ENCODE measurements at places on chromosomes 7 and 10. TPM values are rescaled to one million over a fixed set of nuclear protein-coding genes. Genes with fewer than 3 reads are reported as not detected.

Gene FAM25A
- 11.4 TPM for total RNA-seq

Gene NPFFR1
- 0.05 TPM for total RNA-seq

DNA sequence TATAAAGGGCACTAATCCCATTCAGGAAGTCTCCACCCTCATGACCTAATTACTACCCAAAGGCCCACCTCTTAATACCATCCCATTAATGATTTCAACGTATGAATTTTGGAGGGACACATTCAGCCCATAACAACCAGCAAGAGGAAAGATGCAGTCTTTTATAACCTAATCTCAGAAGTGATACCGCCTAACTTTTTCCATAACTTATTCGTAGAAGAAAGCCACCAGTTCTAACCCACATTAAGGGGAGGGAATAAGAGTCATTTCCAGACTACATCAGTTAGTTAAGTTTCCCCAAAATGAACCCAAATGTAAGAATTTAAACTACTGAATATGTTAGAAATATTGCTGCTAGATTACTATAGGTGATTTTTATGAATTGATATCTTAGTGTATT lies 32.1 kb upstream of the LHFPL3 start:
- H3K36me3 ChIP-seq, result no peaks in the 10 kb centered on the region
- peaks cover 6% of the 10 kb centered on the region for H3K27me3 ChIP-seq
- DNase-seq, result no peak
- H3K4me1 ChIP-seq, result no peaks in the 10 kb centered on the region

DNA sequence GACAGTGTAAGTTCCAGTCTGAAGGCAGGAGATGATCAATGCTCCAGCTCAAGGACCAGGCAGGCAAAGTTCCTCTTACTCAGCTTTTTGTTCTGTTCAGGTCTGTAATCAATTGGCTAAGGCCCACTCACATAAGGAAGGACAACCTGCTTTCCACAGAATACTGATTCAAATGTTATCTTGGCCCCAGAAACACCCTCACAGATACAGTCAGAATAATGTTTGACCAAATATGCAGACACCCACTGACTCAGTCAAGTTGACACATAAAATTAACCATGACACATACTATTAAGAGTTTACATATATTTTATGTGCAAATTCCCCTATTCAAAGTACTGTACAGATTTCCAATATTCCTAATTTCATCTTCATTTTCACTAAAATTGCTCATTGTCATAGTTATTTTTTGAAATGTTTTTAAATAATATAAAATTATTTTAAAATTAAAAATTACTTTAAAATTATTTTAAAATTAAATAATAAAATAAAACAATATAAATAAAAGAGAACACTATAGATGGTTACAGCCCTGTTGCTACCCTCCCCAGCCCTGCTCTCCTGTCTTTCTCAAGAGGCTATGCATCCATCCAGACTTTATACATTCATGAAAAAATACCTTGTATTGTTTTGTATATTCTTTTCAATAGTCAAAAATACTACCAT lies 59.4 kb downstream of the RAB11FIP2 start:
- no peak overlapping the region for H3K4me3 ChIP-seq
- H3K27ac ChIP-seq, result no peak overlapping the region
- DNase-seq, result no peak
- H3K36me3 ChIP-seq, result no peaks in the 10 kb centered on the region

- DNase-seq, result no peak
- H3K4me3 ChIP-seq, result no peak overlapping the region
- no peaks in the 10 kb centered on the region for H3K4me1 ChIP-seq
- H3K27ac ChIP-seq, result no peak overlapping the region
Observed at GRCh38 chr10:6102128-6102527, 13.3 kb downstream of the RBM17 start.

- H3K27me3 ChIP-seq, result 0 out of 2 replicates have a peak, but pooled peaks cover 9% of the 10 kb centered on the region
- DNase-seq, result no peak
- no peak overlapping the region for H3K4me3 ChIP-seq
- H3K36me3 ChIP-seq, result no peaks in the 10 kb centered on the region
- H3K4me1 ChIP-seq, result no peaks in the 10 kb centered on the region
Observed at GRCh38 chr10:77325233-77325537, 312.4 kb downstream of the KCNMA1 start.

Gene PLXNA4
- total RNA-seq, result 1.0 TPM

DNA sequence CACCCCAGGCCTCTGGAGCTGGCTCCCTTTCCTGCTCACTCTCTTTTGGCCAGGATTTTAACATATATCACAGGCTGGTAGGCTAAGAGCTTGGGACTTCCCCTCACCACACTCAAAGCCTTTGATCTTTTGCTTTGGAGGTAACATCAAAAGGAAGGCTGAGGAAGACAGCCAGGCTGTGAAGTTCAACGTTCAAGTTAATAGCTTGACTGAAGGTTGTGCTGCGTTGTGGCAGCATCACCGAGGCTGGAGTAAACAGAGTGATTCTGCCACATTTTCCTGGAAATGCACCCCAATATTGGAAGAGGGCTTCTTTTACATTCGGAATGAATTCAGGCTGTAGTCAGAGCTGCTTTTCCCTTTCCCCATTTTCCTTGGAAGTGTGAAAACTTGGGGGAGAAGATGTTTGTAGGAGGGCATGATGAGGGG lies 57.3 kb downstream of the TCF7L2 start:
- no peak overlapping the region for H3K27ac ChIP-seq
- no peak for DNase-seq
- H3K4me1 ChIP-seq, result no peaks in the 10 kb centered on the region
- no peaks in the 10 kb centered on the region for H3K27me3 ChIP-seq
- no peaks in the 10 kb centered on the region for H3K36me3 ChIP-seq

Gene CREB3L2
- 41.2 TPM for total RNA-seq

Gene C10orf143
- total RNA-seq, result 2.8 TPM

DNA sequence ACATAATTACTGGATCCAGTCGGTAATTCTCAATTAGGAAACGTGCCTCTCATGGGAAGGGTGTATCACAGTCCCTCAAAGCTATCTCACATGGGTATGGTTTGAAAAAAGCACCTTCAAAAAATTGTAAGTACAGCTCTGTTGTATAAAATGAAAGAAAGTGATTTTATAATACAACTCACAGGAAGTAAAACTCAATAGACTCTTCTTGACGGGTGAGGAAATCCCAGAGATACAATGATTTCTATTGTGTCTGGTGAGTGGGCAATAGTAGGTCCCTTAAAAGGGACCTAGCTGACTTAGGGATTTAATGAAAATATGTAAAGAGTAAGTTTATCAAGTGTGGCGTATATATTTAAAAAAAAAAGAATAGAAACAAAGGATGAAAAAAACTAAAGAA lies 27.0 kb downstream of the TASOR2 start:
- no peaks in the 10 kb centered on the region for H3K27me3 ChIP-seq
- no peaks in the 10 kb centered on the region for H3K36me3 ChIP-seq
- no peak overlapping the region for H3K4me3 ChIP-seq
- no peak overlapping the region for H3K27ac ChIP-seq
- DNase-seq, result no peak
- H3K4me1 ChIP-seq, result no peaks in the 10 kb centered on the region

GRCh38 chr7:27661811-27662489 lies 733 bp downstream of the HIBADH start:
- peak overlapping the region; percentile 64 for H3K27ac ChIP-seq
- H3K27me3 ChIP-seq, result no peaks in the 10 kb centered on the region
- peaks cover 8% of the 10 kb centered on the region for H3K36me3 ChIP-seq
- H3K4me1 ChIP-seq, result peaks cover 22% of the 10 kb centered on the region
- H3K4me3 ChIP-seq, result peak overlapping the region; percentile 79

Gene RPEL1
- not detected for total RNA-seq

Gene AASS
- total RNA-seq, result 6.5 TPM

DNA sequence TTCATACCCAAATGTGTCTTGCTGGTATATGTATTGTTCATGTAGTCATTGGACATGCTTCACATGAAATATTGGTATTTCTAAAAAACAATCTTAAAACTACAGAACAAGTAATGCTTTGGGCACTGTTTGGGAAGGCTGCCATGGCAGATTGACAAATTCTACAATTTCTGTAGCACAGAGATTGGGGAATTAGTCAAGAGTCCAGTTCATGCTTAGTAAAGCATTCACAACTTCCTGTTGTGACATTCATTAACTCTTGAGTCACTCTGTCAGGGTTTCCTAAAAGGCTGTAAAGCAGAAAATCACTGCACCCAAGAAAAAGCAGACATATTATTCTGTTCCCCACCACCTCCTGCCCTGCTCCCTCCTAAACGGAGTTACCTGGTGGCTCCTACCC lies 398.9 kb downstream of the PHTF2 start:
- H3K4me1 ChIP-seq, result no peaks in the 10 kb centered on the region
- H3K27me3 ChIP-seq, result 0 out of 2 replicates have a peak, but pooled peaks cover 3% of the 10 kb centered on the region
- no peak overlapping the region for H3K27ac ChIP-seq
- no peak for DNase-seq

DNA sequence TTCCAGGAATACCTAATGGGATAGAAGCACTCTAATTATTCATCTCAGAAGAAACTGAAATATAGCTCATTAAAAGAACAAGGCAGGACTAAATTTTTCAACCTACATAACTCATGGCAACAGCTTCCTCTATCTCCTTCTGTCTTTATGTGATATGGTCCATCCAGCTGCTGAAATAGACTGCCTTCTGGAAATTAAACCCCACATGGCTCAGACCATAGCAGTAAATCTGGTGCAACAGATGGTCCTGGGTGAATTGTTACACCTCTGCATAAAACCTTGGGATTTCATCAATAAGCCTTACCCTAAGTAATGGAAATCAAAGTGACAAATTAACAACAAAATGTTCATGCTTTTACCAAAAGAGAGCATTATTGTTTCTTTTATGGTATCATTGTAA lies 205.6 kb upstream of the CSTF2T start:
- no peak overlapping the region for H3K4me3 ChIP-seq
- H3K27me3 ChIP-seq, result no peaks in the 10 kb centered on the region
- H3K4me1 ChIP-seq, result no peaks in the 10 kb centered on the region
- no peak for DNase-seq
- H3K27ac ChIP-seq, result no peak overlapping the region
- H3K36me3 ChIP-seq, result no peaks in the 10 kb centered on the region

- H3K27ac ChIP-seq, result no peak overlapping the region
- DNase-seq, result no peak
- H3K27me3 ChIP-seq, result no peaks in the 10 kb centered on the region
- no peaks in the 10 kb centered on the region for H3K36me3 ChIP-seq
Observed at GRCh38 chr7:81623251-81623855, 146.5 kb downstream of the HGF start.

Gene DPP6
- not detected for total RNA-seq

DNA sequence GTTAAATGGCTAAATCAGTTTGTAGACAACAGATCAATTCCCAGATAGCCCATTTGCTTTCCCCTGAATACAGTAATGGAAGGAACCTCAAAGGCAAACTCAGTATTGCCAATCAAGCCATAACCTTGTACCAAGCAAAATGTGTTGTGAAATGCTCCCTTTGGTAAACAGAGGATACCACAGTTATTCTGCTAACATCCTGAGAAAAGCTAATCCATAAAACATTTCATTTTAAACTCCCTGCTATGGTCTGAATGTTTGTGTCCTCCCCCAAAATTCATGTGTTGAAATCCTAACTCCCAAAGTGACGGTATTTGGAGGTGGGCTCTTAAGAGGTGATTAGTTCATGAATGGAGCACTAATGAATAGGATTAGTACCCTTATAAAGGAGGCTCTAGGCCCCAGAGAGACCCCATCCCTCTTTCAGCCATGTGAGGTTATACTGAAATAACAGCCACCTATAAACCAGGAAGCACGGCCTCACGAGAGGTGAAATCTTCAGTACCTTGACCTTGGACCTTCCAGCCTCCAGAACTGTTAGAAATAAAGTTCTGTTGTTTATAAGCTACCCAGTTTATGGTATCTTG lies 89.3 kb upstream of the RNF148 start:
- DNase-seq, result no peak

Gene SOSTDC1
- total RNA-seq, result not detected

GRCh38 chr7:30285067-30285535 lies 704 bp downstream of the ZNRF2 start:
- no peaks in the 10 kb centered on the region for H3K27me3 ChIP-seq
- H3K27ac ChIP-seq, result peak overlapping the region; percentile 79

Gene PPP1R3C
- total RNA-seq, result 1.5 TPM

- no peak overlapping the region for H3K4me3 ChIP-seq
- H3K27ac ChIP-seq, result no peak overlapping the region
- no peak for DNase-seq
- peaks cover 28% of the 10 kb centered on the region for H3K4me1 ChIP-seq
- no peaks in the 10 kb centered on the region for H3K27me3 ChIP-seq
Observed at GRCh38 chr7:12581897-12582296, 11.4 kb downstream of the SCIN start.

GRCh38 chr10:133110133-133110532 lies 22.4 kb downstream of the ADGRA1 start:
- H3K4me1 ChIP-seq, result no peaks in the 10 kb centered on the region
- no peak for DNase-seq
- peaks cover 37% of the 10 kb centered on the region for H3K27me3 ChIP-seq

GRCh38 chr10:12041766-12042408 lies 722 bp downstream of the UPF2 start:
- H3K4me3 ChIP-seq, result peak overlapping the region; percentile 90
- peak; percentile 10 for DNase-seq
- no peaks in the 10 kb centered on the region for H3K27me3 ChIP-seq
- no peaks in the 10 kb centered on the region for H3K36me3 ChIP-seq

Gene ESYT2
- 162 TPM for total RNA-seq

Gene STEAP1B
- 0.35 TPM for total RNA-seq

DNA sequence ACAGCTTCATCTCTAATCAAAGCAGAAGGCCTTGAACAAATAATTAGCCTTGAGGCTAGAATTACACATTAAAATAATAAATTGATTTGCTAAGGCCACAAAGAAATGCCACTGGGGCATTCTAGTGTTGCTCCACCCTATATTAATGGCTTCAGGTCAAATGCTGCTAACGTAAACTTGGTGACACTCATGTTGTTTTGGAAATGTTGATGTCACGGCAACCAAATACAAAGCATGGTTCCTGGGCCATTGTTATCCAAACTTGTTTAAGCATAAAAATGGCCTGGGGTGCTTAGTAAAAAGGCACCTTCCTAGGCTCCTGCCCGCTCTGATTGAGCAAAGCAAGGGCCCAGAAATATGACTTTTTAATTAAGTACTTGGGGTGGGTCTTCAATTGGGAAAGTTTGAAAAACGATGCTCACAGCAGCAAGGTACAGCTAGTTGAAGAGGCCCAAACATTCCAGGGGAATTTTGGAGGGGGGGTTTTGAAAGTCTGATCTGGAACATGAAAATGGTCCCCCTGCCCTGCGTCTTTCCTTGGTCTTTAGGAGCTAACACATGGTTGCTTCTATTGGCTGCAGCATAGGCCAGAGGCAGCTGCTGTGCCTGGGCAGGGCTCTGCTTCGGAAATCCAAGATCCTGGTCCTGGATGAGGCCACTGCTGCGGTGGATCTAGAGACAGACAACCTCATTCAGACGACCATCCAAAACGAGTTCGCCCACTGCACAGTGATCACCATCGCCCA lies 67.8 kb downstream of the ABCC2 start:
- peaks cover 15% of the 10 kb centered on the region for H3K36me3 ChIP-seq
- no peak overlapping the region for H3K4me3 ChIP-seq
- H3K4me1 ChIP-seq, result no peaks in the 10 kb centered on the region
- no peak overlapping the region for H3K27ac ChIP-seq
- H3K27me3 ChIP-seq, result no peaks in the 10 kb centered on the region
- DNase-seq, result no peak

Gene VGF
- 2.3 TPM for total RNA-seq

All from PC-9 (cell line).